IMR-90 (cell line): ENCODE measurements at places on chromosomes 5 and 9. TPM values are rescaled to one million over a fixed set of nuclear protein-coding genes. Genes with fewer than 3 reads are reported as not detected.
A peak's percentile ranks its signal among the peaks of the same experiment; 100 is the strongest.

- no peak overlapping the region for H3K4me3 ChIP-seq
- H3K36me3 ChIP-seq: no peaks in the 10 kb centered on the region
- no peak for DNase-seq
- H3K27ac ChIP-seq: no peak overlapping the region
- H3K27me3 ChIP-seq: no peaks in the 10 kb centered on the region
Observed at GRCh38 chr9:73451003-73451402, 299.3 kb downstream of the ANXA1 start.

The C9orf85 gene
- polyA plus RNA-seq: 8.2 and 8.4 TPM in 2 replicates

DNA sequence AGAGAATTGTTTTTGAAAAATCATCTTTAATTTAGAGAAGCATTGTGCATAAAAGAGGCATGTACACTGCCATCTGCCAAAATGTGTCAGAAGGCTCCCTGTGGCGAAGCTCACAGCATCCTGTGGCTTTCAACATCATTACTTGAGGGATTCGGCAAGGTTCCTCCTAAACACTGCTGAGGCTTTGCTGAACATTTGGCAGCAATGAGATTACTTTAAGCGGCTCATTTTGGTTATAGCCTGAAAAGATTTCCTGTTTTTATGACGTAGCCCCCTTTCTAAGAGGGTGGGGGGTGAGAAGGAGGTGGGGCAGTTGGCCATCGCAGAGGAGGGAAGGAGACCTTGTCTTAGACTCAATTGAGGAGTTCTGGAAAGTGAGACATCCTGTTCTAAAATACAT is 469.4 kb downstream of the RASEF start:
- no peak overlapping the region for H3K4me3 ChIP-seq
- no peak for DNase-seq
- 0 out of 2 replicates have a peak, but pooled peaks cover 2% of the 10 kb centered on the region for H3K27me3 ChIP-seq
- H3K36me3 ChIP-seq: no peaks in the 10 kb centered on the region
- H3K27ac ChIP-seq: no peak overlapping the region
- H3K4me1 ChIP-seq: peaks cover 4% of the 10 kb centered on the region; the same call in 1 of the 2 replicates

DNA sequence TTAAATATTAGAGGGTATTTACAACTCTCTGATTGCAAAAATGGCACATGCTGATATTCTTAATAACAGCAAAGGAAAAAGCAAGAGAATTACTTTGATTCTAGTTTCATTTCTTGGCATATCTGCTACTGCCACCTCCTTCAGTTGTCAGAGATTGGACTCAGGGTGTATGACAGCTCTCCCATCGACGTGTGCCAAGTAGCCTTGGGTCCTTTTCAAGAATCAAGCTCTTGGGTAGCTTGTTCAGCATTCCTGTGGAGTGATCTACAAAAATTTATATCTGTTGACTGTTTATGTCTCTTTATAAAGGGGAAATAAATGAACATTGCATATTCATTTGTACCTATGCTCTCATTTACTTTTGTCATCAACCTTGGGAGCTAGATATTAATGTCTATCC is 315.6 kb downstream of the PRR16 start:
- DNase-seq: peak; percentile 45
- H3K4me3 ChIP-seq: no peak overlapping the region
- H3K4me1 ChIP-seq: 0 out of 2 replicates have a peak, but pooled peaks cover 2% of the 10 kb centered on the region
- no peaks in the 10 kb centered on the region for H3K36me3 ChIP-seq

- no peak overlapping the region for H3K27ac ChIP-seq
- no peak overlapping the region for H3K4me3 ChIP-seq
- peaks cover 1% of the 10 kb centered on the region; the same call in 1 of the 2 replicates for H3K4me1 ChIP-seq
- no peaks in the 10 kb centered on the region for H3K36me3 ChIP-seq
Observed at GRCh38 chr5:132528866-132529634, 14.3 kb downstream of the IL5 start.

- no peaks in the 10 kb centered on the region; the same call in 1 of the 2 replicates for H3K4me1 ChIP-seq
- H3K36me3 ChIP-seq: no peaks in the 10 kb centered on the region
- no peak for DNase-seq
- H3K4me3 ChIP-seq: no peak overlapping the region
- peaks cover 25% of the 10 kb centered on the region for H3K27me3 ChIP-seq
Observed at GRCh38 chr9:96241391-96241809, 60.6 kb downstream of the HSD17B3 start.

The ALG2 gene
- 35.1 and 36.4 TPM in 2 replicates for polyA plus RNA-seq

GRCh38 chr9:81680006-81680405 is 9.3 kb downstream of the TLE1 start:
- DNase-seq: no peak
- no peak overlapping the region for H3K27ac ChIP-seq
- peaks cover 10% of the 10 kb centered on the region for H3K4me1 ChIP-seq
- peaks cover 35% of the 10 kb centered on the region for H3K36me3 ChIP-seq
